ENCODE measurements at places on chromosomes 2 and 18. TPM values are rescaled to one million over a fixed set of nuclear protein-coding genes. Genes with fewer than 3 reads are reported as not detected.

- DNase-seq: no peak
- peaks cover 4% of the 10 kb centered on the region for H3K4me1 ChIP-seq
- H3K36me3 ChIP-seq: peaks cover 2% of the 10 kb centered on the region
- no peak overlapping the region for H3K27ac ChIP-seq
- H3K4me3 ChIP-seq: no peak overlapping the region
These were observed 41.0 kb upstream of the ACTR3 start for GRCh38 chr2:113848758-113849415.

DNA sequence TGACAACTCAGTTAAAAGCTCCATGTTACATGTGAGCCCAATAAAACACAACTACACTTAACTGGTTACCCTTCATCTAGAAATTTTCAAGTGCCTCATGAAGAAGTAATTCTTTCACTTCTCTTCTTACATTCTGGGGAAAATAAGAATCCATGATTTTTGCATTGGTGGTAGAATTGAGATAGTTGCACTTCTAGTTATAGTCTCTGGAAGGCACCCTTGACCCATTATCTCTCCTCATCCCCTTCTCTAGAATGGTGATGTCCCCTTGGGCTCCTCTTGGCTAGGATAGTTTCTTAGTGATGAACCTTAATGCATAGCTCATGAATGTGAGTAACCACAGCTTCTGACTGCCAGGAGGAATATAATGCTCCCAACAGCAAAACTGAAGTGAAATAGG lies 3.6 kb downstream of the LGALSL start:
- H3K27ac ChIP-seq: no peak overlapping the region
- H3K36me3 ChIP-seq: no peaks in the 10 kb centered on the region
- DNase-seq: no peak
- peaks cover 5% of the 10 kb centered on the region for H3K27me3 ChIP-seq

- no peak for DNase-seq
- H3K27ac ChIP-seq: no peak overlapping the region
- H3K4me3 ChIP-seq: no peak overlapping the region
- H3K27me3 ChIP-seq: peaks cover 44% of the 10 kb centered on the region
- H3K4me1 ChIP-seq: peaks cover 5% of the 10 kb centered on the region
- H3K36me3 ChIP-seq: peaks cover 2% of the 10 kb centered on the region
These were observed 140.5 kb upstream of the HNRNPA3 start for GRCh38 chr2:177072090-177072489.

PXDN gene
- not detected for total RNA-seq

CNTNAP5 gene
- not detected for total RNA-seq

CD8B2 gene
- not detected for total RNA-seq

Measured in T-helper 17 cell (primary cell).